Natural killer cell treated with Interleukin-12 subunit alpha and Interleukin-12 subunit beta and Interleukin-15 and Interleukin-18, amount 100 ng/mL, for 72 hours (primary cell): ENCODE measurements at places on chromosomes 1 and 21. TPM values are rescaled to one million over a fixed set of nuclear protein-coding genes. Genes with fewer than 3 reads are reported as not detected.

- no peak for DNase-seq
These were observed 2.3 kb upstream of the MAP3K6 start for GRCh38 chr1:27368869-27369582.

- no peak for DNase-seq
These were observed 775 bp downstream of the MMEL1 start for GRCh38 chr1:2632051-2632430.

Gene CROCC
- total RNA-seq: 21.0 TPM

DNA sequence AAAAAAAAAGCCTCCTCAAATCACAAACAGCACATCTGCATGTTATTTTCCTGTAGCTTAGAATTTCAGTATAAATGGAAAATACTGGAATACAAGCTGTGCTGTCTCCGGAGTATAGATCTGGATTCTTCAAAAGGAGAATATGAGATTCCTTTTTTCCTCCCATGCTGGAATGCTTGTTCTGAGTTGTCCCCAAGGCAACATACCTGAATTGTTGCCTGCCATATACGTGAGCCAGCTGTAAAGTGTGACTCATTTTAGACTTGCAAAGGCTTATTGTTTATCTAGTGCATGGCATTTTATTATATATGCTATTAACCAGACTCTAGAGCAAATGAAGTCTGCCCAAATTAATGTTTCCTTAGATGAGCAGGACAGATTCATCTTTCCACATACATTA is 95.0 kb upstream of the C1orf105 start:
- DNase-seq: no peak

- DNase-seq: no peak
These were observed 187.5 kb downstream of the ADSS2 start for GRCh38 chr1:244264163-244264562.

Gene LHX8
- total RNA-seq: not detected
